Renal cortical epithelial cell (primary cell): ENCODE measurements at places on chromosomes 2 and 18.

DNA sequence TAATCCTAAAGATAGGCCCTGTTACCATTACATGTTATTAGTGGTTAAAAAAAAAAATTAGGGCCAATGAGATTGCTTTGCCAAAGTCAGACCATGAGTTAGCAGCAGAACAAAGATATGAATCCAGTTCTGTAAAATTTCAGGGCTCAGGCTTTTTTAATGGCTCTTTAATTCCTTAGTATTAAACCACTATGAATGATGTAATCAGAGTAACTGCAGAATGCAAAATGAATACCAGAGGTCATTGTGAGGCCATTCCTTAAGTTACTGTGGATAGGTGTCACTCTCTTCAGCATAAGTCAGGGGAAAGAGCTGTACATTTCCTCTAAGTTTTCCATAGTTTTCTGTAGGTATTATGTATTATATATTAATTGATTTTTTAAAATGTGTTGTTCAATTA is 42.2 kb upstream of the TBR1 start:
- peak; percentile 64 for DNase-seq

GRCh38 chr2:20650393-20650876 is 463 bp downstream of the HS1BP3 start:
- peak; percentile 23 for DNase-seq

GRCh38 chr2:236523249-236523648 is 46.4 kb upstream of the ACKR3 start:
- DNase-seq: no peak

- no peak for DNase-seq
These were observed 118.3 kb upstream of the NCK2 start for GRCh38 chr2:105626212-105626965.

- DNase-seq: peak; percentile 21
These were observed 87.3 kb downstream of the PDK1 start for GRCh38 chr2:172643142-172643541.

DNA sequence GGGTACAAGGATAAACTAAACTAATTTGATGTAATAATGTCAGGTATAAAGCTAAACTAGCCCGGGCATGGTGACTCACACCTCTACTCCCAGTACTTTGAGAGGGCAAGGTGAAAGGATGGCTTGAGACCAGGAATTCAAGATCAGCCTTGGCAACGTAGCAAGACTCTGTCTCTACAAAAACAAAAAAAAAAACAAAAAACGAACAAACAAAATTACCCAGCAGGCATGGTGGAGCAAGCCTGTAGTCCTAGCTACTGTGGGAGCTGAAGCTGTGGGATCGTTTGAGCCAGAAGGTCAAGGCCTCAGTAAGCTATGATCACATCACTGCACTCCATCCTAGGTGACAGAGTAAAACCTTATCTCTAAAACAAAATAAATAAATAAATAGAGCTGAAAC is 131.8 kb upstream of the KYNU start:
- DNase-seq: peak; percentile 86

DNA sequence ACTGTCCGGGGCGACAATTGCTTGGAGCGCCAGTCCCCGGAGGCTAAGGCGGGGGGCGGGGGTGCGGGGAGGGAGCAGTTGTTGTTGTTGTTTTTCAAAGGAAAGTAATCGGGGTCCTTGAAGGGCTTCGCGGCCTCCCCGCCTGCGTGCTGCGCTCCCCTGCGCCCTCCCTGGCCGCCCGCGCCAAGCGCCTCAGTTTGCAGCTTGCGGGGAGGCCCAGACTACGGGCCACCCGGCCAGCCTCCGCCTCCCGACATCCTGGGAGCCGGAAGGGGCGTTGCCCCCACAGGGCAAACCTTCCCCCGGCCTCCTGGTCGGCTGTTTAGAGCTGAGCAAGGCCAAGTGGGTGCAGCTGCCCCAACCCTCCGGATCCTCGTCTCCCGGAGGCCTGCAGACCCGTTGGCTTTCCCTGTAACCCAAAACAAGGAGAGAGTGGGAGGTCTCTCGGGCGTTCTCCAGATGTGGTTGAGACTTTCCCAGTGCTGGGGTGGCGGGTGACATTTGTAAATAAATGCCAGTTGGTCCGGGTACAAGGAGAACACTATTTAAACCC is 3.7 kb upstream of the SIX3 start:
- no peak for DNase-seq
